Activated gamma-delta T cell treated with Interleukin-2 at 50 U/mL for 16 hours (primary cell): ENCODE measurements at places on chromosomes 2 and 18.

- no peak for DNase-seq
Observed at GRCh38 chr2:26849056-26849999, 1.4 kb downstream of the DPYSL5 start.

DNA sequence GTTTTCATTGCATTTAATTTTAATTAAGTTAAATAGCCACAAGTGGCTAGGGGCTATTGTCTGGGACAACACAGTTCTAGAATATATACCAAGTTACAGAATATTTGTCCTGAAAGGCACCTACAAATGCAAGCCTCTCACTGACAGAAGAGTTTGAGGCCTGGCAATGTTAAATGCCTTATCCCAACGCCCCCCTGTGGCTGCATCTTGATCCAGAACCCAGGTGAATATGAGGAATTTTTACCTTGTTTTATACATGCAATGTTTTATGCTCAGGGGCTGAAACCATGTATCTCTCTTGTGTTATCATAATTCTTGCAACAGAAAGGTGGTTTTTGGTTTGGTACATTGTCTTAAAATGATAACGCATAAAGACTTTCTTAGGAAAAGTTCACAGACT lies 71.8 kb upstream of the SEC11C start:
- no peak for DNase-seq

GRCh38 chr2:61549546-61549945 lies 11.4 kb upstream of the XPO1 start:
- no peak for DNase-seq

DNA sequence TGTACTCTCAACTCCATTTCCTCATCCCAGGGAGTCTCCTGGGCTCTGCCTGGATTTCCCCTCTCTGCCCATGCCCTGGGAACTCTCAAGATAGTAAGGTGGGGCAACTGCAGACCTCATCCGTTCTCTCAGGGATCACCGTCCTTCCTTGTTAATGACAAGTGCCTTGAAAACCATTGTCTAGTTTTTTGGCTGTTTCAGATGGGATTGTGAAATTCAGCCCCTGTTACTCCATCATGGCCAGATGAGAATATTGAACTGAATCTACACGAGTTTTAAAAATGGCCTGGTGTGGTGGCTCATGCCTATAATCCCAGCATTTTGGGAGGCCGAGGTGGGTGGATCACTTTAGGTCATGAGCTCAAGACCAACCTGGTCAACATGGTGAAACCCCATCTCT lies 665 bp upstream of the HRH4 start:
- DNase-seq = no peak

DNA sequence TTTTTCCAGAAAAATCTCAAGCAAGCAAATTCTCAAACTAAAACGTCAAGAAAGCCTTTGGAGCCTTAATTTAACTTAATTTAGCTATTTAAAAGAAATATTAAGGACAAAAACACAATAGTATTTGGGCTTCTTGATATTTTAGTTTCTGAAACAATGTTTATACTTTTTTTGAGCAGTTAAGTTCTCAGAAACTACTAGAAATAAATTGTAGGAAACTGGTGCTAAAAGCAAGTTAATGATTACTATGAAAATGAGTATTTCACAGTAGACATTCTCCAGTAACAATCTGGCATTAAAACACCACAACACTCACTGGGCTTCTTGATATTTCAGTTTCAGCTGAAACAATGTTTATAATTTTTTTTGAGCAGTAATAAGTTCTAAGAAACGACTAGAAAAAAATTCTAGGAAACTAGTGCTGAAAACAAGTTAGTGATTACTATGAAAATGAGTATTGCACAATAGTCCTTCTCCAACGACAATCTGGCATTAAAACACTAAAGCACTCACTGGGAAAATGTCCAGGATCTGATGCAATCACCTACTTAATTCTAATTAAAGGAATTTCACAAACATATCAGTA lies 45.1 kb downstream of the TRAK2 start:
- no peak for DNase-seq
